Stimulated activated CD8-positive, alpha-beta memory T cell treated with anti-CD3 and anti-CD28 coated beads, Interleukin-12 subunit alpha, Interleukin-12 subunit beta, amount 100 ng/mL, for 4 hours (primary cell): ENCODE measurements at places on chromosomes 6 and 20.

GRCh38 chr20:25054096-25054820, 3.7 kb downstream of the ACSS1 start:
- no peak for DNase-seq

GRCh38 chr6:157193443-157193996, 129.8 kb downstream of the TMEM242 start:
- DNase-seq, result no peak

DNA sequence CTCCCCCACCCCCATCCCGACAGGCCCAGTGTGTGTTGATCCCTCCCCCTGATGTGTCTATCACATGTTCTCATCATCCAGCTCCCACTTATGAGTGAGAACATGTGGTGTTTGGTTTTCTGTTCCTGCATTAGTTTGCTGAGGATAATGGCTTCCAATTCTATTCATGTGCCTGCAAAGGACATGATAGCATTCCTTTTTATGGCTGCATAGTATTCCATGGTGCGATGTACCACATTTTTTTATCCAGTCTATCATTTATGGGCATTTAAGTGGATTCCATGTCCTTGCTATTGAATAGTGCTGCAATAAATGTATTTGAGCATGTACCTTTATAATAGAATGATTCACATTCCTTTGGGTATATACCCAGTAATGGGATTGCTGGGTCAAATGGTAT, 66.6 kb upstream of the NXT1 start:
- DNase-seq, result no peak

- DNase-seq, result no peak
Observed at GRCh38 chr6:113352029-113352801, 504.9 kb upstream of the MARCKS start.

DNA sequence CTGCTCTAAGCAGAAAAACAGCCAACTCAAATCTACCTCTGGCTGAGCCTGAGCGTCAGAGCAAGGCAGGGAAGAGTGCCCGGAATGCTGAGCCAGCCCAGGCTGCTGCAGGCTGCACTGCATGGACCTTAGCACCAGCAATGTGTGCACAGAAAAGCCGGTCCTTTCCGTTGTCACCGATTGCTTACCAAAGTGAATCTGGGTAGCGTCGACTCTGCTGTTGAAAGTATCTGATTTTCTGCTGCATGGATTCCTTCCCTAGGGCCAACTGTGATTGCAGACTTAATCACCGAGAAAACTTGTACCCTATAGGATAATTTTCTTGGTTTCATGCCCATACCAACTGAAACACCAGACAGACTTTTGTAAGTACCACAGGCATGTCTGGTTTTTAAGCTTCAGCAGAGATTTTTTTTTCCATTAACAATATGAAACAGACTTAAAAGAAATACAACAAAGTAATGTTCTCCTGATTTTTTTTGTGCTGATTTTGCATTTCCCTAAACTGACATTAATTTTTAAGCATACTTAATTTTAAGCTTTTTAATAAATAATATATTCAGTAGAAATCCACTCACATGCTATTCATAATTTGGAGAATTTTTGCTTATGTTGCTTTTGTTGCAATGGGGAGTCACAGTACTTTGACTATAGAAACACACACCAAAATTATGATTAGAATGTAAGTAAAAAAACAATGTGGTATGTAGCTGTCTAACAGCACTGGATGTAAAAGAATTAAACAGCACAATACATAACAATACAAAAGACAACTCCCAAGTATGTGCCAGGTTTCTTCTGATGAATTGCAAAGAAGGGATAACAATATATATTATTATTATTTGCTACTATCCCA, 218.0 kb downstream of the THBS2 start:
- no peak for DNase-seq

- DNase-seq, result no peak
Observed at GRCh38 chr6:19830171-19830570, 7.0 kb upstream of the ID4 start.

DNA sequence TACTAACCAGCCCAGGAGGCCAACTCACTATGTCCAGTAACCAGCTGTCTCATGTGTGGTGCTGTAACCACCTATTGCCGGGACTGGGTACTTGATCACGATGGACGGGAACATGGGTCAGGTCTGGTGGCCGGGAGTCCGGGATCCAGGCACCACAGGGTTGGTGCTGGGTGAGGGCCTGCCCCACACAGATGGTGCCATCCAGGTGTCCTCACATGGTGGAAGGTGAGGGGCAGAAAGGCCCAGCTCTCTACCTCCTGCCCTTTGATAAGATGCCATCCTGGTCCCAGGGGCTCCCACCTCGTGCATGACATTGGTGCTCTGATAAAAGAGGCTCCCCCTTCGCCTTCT, 116.3 kb downstream of the TAF4 start:
- DNase-seq, result no peak

DNA sequence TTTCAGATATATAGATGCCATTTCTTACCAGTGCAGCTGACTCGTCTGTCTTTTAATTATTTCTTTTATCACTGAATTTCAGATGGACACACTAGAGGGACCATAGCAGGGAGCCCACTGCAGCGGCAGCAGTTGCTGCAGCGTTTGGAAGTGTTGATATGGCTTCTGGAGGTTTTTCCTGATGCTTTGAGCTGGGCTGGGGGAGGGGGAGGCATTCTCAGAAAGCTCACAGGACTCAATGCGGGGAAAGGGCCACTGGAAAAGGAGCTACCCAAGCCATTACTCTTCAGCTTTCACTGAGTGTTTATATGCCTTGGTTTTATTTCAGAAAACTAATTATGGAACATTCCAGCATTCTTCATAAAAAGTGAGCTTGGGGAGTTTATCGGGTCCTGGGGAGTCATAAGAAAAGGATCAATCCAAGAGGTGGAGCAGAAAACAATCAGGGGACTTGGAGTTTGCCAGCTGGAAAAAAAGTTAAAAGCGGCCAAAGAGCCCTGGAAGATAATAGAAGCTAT, 740.4 kb upstream of the FLRT3 start:
- DNase-seq, result no peak

- no peak for DNase-seq
Observed at GRCh38 chr6:56944661-56945060, 10.2 kb upstream of the BEND6 start.

- DNase-seq, result no peak
Observed at GRCh38 chr6:149919834-149920225, 3.1 kb downstream of the RAET1G start.
